ENCODE measurements at places on chromosomes 7 and 10.

DNA sequence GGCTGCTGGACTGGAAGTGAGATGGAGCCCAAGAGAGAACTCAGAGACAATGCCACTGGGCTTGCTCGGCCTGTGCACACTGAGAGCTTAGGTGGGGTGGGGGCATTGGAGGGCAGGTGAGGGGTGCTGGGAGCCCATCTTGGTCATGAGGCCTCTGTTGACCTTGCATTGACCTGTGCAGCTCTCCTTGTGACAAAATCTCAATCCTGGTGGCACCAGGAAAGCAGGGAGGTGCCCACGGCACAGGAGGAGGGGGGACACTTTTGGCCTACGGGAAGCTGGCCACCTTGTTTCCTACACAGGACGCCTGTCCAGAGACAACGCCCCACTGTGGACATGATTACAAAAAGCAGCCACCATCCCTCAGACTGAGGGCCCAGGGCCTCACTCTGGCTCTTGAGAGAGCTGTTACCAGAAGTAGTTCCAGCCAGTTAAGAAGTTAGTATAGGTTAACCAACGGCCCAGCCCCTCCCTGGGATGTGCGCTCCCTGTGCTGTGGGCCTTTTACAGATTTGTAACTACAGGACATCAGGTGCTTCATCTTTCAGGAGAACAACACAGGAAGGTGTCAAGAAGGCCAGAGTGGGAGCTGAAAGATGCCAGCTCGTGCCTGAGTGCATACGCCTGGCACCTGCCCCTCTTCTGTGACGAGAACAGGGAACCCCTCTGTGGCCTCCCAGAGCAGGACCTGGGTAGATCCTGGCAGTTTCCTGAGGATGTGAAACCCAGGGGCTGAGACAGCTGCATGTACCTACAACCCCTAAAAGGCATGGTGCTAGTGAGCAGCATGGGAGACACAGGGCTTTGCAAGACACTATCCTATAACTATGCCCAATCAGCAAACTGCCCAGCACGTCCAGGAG, 10.3 kb downstream of the PKD1L1 start:
- DNase-seq: no peak

- DNase-seq: no peak
Measured at GRCh38 chr10:24259365-24260130, 50.6 kb downstream of the KIAA1217 start.

GRCh38 chr7:80443325-80443724, 68.5 kb downstream of the GNAT3 start:
- no peak for DNase-seq

DNA sequence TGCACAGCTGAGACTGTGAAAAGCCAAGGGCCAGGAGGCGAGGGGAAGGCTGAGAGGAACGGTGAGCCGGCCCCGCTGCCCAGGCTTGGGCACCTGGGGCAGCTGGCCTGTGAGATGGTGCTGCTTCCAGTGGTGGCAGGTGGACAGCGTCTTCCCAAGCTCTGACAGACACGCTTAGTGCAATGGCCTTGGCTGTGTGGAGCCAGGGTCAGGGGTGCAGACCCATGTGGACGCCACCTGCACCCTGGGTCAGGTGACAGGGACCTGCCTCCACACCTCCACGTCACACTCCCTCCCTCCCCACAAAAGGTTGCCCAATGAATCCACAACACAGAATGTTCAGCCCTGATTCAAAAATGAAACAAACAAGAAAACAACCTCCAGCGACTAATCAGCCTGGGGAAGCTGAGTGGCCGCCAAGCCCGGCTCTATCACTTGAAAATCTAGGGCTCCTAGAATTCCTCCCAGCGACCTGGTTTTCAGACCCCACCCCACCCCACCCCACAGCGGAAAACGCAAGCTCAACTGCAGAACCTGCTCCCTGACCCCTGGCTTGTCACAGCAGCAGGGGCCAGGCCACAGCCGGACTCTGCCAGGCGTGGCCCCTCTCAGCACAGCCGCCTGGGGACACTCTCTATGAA, 54.3 kb downstream of the PRKAG2 start:
- DNase-seq: no peak

Measured in stimulated activated naive CD8-positive, alpha-beta T cell treated with anti-CD3 and anti-CD28 coated beads, Interleukin-15, amount 100 ng/mL, for 72 hours (primary cell).